ENCODE measurements at places on chromosomes 12 and 14.

DNA sequence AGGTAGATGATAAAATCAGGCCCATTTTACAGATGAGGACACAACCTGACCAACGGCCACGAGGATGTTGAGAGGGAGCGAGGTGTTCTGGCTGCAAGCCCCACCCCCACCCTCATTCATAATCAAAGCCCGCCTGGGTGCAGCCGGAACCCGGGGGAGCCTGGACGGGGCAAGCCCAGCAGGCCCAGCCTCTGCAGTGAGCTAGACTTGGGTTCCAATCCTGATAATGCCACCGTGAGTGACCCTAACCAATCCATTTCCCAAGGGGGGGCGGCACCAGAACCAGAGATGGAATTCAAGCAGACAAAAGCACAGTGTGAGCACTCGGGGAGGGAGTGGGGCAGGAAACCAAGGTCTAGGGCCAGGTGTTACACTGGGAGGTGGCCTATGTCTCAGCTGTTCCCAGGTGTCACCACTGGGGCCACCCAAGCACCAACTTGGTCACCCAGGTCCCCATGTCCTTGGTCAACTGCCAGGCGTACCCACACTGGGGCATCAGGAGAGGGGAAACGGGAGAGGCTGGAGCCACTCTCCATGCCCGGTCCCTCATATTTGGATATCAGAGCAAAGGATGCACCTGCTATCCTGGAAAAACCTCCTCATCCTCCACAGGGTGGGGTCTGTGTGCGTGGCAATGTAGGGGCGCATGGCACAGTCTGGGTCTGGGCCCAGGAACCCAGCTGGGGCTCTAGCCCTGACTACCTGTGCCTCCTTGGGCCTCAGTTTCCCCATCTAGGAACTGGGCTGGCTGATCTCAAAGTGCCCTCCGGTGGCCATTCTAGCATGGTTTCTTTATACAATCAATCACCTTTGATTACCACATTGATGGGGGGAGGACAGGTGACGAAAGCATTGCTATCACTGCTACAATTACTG is 58.4 kb downstream of the FAM222A start:
- no peak for DNase-seq

DNA sequence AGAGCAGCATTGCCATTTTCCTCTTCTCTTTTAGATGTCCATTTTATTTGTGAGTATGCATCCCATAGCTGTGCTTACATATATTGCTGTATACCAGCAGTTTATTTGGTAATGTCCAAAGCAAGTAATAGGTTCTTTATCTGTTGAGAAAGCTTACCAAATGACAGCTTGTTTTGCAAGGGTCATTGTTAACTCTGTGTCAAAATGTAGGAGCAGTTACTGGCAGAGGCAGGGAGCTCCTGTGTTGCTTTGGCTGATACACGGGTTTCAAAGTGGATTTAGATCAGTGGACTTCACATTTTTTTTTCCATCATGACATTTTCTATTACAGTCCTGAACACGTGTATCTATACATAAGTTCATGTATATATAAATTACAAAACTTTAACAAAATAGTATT is 38.1 kb upstream of the LRTM2 start:
- DNase-seq, result no peak

- peak; percentile 48 for DNase-seq
These were observed 37.6 kb upstream of the BCL2L14 start for GRCh38 chr12:12032851-12033797.

DNA sequence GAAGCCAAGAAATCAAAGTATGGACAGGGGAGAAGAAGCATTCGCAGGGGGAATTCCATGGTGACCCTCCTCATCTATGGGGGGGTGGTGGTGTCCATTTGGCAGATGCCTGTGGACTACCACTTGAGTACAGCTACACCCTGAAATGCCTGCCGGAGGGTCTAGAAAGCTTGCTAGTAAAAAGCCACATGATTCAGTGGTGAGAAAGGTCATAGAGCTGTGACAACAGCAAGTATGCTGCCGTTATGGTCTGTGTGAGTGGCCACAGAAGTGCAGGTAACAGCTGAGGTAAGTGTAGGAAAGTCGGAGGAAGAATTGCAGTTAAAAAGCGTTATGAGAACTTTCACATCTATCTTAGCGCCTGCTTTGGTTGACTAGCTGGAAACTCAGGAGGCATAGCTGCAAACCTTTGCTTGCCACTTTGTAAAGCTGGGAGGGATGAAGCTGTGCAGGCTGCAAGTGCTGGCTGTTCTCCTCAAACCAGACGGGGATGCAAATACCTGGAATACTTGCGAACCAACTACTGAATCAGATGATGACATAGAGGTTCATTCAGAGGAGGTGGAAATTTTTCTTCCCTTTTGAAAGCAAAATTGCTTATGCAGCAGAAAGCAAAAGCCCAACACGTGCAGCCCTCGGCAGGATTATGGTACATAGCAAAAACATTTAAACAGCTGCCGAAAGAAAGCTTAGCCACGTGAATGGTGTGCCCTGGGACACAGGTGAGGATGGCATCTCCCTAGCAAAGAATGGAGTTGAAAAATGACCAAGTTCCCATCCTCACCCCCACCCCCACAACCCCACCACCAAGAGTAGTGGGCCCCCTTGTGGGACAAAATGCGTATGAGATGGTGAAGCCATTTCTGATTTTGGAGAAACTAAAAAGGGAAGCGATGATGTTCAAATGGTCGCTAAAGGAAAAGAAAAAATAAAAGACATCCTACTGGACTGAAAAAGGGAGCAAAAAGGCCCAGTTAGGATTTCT is 287.0 kb downstream of the RERGL start:
- DNase-seq, result no peak

DNA sequence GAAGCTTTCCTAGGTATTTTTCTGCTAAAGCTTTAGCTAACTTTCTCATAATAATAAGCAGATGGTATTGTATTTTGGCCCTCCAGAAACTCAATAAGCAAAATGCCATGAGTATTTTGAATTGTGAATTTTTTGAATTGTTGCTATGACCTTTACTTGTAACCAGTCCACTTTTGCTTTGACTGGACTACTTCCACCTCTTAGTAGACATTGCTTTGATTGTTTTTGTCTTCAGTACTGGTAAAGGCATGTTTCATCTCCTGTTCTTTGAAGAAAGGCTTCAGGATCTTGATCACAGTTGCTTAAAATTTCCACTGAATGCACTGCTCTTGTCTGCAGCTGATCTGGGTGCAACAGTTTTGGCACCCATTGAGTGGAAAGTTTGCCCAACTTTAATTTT is 102.3 kb downstream of the TRMT5 start:
- no peak for DNase-seq

DNA sequence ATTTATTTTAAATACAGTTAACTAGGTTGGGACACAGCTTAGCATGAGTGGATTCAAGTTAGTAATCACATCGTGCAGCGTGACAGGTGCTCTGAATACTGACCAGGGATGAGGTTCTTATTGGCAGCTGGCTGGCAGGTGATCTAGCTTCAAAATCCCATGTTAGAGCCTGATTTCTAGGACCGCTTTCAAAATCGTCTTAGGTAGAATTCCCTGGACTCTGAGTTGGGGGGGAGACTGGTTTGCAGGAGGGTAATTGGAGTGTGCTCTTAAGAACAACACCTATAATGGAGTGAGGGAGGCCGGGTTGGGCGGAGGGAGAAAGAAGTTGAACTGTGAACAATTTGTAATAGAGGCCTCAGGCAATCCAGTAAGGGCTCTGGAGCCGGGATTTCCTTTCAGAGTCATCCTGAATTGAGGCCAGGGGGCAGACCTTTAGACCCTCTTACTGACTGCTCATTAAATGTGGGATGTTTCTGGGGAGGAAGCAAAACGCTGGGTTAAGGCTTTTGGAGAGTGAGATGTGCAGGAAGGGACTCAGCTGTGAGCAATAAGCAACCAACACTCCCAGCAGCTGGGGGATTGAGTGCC is 874 bp upstream of the YARS2 start:
- DNase-seq, result no peak

- DNase-seq, result no peak
These were observed 7.0 kb downstream of the MLF2 start for GRCh38 chr12:6745741-6746525.

DNA sequence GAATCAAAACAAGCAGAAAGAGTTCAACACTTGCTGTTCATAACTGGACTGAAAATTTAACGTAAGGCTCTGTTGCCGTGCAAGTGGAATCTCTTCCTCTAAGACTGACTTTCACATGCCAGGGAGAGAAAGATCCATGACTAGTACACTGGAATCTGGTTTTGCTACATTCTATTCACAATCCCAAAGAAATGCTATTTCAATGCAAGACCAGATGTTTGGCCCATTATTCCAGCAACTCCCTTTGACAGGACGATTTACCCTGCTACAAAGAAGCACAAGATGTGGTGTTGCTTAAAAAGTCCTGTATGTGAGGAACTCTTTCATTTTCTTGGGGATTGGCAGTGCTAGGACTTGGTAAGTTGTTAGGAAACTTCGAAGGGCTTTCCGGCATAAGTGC is 17.4 kb downstream of the RFC5 start:
- DNase-seq, result no peak

DNA sequence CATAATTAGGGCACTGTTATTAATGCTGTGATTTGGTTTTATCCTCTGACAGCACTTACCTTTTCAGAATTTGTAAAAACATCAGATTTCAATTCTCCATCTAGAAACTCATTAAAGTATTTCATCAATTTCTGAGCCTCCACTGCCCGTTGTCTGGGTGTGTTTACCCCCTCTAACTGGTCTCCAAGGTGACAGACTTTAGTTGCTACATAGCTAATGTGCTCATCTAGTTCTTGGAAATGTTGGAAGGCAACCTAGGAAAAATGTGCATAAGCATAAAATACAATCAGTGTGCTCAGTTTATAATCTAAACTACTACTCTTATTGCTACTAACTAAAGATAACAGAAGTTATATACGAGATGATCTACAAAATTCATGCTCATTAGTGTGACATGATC is 24.6 kb downstream of the EXOC5 start:
- no peak for DNase-seq

DNA sequence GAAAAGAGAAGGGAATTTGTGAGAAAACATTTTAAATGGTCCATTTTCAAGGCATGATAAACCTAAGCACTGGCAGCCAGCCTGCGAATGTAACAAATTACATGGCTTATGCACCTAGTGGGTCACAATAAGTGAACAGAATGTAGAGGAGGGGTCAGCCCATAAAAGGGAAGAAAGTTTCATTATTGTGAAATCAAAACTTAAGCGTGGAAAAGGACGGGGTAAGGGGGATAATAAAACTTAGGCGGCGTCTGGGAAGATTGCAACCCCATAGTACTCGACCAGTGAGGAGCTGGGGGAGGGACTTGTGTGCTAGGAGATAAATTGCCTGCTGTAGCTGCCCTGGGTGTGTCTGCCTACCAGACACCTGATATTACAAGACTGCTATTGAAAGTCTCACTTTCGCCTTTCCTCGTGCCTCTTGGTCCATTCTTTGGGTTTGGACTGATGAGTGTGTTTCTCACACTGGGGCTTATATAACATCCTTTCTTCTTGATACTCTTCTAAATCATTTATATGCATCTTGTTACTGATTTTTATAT is 40.6 kb downstream of the ZDHHC17 start:
- DNase-seq, result no peak

- DNase-seq, result no peak
These were observed 251.6 kb downstream of the BCAT1 start for GRCh38 chr12:24697295-24697694.

DNA sequence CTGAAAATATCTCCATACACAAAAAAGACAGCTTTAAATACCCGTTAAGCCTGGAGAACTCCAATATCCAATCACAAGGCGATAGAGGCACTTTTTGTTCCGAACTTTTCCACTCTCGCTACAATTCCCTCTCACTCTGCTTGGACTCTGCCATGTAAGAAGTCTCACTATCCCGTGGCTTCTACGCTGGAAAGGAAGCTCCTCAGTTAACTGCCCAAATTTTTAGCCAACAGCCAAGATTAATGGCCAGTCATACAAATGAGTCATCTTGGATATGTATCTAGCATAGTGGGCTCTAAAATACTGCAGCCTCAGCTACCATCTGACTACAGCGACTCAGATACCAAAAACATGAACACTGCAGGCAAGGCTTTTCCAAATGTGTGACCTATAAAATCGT is 45.5 kb upstream of the RERGL start:
- no peak for DNase-seq

DNA sequence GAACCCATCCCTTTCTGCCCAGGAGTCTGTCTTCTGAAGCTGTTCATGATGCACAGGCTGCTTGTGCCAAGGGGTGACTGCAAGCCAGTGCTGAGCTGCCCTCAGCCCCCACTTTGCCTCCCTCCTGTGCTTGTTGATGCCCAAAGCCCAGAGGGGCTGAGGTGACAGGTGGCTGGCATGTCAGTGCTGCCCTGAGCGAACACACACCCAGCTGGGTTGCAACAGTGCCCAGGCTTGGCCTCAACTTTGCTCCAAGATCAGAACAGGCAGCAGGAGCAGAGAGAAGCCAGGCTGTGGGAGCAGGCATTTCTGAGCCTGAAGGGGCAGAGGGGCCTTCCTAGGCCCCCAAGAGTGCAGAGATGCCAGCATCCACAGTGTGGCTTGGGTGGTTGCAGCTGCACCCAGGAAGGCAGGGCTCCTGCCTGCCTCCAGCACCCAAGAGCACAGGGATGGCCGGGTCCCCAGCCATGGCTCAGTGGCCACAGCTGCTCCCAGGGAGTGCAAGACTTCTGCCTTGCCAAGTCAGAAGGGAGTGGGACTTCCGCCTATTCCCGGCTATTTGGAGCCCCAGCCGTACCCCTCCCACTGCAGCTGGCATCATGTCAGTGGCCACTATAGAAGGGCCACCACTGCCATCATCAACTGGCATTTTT is 83.1 kb downstream of the SLC16A7 start:
- DNase-seq, result no peak

GRCh38 chr12:94318181-94318580 is 141.5 kb downstream of the CEP83 start:
- no peak for DNase-seq

DNA sequence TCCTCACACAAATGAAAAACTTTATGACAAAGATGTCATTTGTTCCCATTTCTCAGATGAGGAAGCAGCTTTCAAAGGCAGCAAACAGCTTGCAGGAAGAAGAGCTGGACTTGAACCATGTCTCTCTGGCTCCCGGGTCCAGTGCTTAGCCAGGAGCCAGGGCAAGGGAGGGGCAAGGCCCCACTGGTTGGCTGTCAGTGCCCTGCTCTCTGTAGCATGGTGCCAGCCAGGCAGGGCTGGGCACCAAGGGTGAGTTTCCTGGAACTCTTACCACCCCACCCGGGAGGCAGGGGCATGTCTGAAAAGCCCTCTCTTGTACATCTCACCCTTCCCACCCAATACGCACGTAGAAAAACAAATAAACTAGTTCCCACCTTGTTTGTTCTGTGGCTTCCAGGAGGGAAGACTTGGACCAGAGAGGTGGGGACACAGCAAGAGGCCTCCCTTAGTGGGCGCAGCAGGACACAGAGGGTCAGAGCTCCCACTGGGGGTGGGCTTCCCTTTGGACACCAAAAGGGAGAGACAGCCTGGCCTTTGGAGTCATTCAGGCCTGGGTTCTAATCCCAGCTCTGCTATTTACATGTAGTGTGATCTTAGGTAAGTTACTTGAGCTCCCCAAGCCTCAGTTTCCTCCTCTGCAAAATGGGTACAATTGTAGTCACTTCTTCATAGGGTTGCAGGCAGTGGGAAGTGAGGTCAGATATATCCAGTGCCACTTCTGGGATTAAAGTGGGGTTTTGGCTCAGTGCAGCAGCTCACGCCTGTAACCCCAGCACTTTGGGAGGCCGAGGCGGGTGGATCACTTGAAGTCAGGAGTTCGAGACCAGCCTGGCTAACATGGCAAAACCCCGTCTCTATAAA is 17.2 kb downstream of the TRPV4 start:
- DNase-seq, result no peak
